LHCN-M2 (cell line): ENCODE measurements at places on chromosomes 12 and 14. TPM values are rescaled to one million over a fixed set of nuclear protein-coding genes. Genes with fewer than 3 reads are reported as not detected.

- DNase-seq: no peak
Observed at GRCh38 chr14:88493392-88494185, 61.2 kb downstream of the PTPN21 start.

GRCh38 chr12:43099691-43100163, 452.3 kb downstream of the ADAMTS20 start:
- DNase-seq: no peak

HIGD1C gene
- not detected in 2 replicates for total RNA-seq

A2ML1 gene
- not detected in 2 replicates for total RNA-seq
